ENCODE measurements at places on chromosomes 12 and 14.

DNA sequence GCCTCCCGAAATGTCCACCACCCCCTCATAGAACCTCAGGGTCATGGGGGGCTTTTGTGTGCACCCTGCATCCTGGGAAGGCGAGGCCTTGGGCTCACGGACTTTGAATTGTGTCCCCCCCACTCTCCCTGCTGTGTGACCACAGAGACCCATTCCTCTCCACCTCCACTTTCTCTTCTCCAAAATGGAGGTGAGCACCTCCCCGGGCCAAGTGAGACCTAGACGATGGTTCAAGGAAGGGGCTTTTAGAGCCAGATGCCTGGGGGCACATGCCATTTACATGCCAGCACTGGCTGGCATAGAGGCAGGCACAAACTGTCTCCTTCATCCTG is 33.5 kb downstream of the CYP46A1 start:
- no peak for DNase-seq

GRCh38 chr12:5965950-5966383 is 20.9 kb upstream of the ANO2 start:
- no peak for DNase-seq

- no peak for DNase-seq
Observed at GRCh38 chr12:6288235-6288634, 22.2 kb upstream of the PLEKHG6 start.

DNA sequence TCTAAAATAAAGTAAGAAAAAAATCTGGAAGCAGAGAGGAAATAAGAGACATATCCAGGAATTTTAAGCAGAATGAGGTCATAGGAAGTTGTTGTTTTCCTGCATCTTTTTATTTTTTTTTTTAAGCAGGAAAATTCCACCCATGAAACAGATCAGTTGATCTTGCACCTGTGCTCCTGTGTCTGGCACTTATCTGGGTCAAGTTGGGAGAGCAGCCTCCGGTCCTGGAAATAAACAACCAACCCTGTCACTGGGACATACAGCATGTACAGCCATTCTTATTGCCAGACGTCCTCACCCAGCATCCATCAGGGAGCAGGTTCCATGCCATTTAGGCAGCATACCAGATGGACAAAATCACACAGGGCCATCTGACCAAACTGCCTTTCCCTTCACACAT is 266.0 kb upstream of the BTG1 start:
- no peak for DNase-seq

DNA sequence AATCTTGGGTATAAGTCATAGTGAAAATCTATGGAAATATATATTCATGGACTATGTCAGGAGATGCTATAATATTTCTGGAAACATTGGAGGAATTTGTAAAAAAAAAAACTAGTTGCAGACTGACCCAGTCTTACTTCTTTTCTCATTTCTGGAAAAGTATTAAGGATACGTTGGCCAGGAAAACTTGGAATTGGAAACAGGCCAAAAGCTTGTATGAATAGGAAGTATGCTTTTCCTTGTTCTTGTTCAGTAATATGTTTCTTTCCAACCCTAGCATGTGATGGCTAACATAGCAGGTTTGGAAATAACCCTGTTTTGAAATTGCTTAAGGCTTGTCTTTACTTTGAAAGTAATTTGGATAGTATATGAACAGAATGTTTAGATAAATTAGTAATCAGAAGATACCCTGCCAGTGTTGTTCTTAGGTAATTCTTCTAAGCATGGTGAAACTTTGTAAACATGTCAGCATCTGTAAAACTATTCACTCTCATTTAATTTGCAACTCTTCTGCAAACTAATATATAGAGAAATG is 316.2 kb downstream of the NPAS3 start:
- DNase-seq: no peak

DNA sequence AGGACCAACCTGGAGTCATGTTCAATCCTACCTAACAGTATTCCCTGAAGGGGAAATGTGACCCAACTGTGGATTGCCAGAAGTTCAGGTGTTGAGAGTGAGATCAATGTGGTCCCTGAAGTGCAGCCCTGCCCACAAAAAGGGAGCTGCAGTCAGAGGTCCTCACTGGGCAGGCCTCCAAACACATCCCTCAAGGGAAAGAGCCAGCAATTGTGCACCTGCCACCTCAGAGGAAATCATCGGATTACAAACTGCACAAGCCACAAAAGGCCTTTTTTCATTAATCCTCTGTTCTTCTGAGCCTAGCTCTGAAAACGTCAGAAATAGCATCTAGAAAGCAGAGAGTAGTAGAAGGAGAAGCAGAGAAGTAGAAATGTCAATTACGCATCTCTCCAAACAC is 10.8 kb upstream of the MDM1 start:
- DNase-seq: no peak

All from bone marrow (tissue), 2 donors.